AML-193 (cell line): ENCODE measurements at places on chromosomes 16 and 17.

DNA sequence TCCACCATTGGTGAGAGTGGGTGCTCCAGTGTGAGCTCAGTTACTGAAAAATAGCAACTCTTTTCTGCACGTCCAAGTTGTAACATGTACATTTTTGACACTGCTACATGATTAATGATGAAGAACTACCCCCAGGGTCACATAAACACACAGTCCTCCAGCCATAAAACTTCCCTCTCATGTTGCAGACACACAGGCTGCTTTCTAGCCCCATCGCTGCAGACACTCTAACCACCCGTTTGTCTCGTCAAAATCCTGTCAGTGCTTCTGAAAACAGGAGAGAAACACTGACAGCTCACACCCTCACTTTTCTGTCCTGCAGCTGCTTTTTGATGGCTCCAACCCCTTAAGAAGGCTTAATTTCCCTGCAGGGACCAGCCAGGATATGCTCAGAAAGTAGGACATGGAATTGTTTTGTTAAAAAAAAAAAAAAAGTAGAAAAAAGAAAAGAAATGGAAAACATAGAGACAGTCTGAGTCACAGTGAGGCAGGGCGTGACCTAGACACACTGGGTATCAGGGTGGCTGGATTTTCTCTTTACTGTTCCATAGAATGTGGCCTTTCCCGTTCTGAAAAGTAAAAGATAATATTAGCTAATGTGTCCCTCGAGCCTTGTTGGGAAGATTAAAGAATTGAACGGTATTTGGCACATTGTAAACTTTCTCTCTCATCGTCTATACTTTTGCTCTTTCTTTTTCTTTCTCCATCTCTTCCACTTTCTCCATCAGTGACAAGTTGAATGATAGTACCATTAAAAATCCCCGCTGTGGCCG is 20.7 kb upstream of the CCL5 start:
- no peak for DNase-seq

GRCh38 chr16:23934610-23935236 is 98.9 kb downstream of the PRKCB start:
- DNase-seq, result no peak

- DNase-seq, result no peak
Measured at GRCh38 chr16:6374821-6375220, 957.8 kb upstream of the RBFOX1 start.

GRCh38 chr16:19106625-19107020 is 7.1 kb upstream of the ITPRIPL2 start:
- DNase-seq, result no peak

- DNase-seq, result no peak
Measured at GRCh38 chr17:76156662-76156991, 15.6 kb upstream of the FOXJ1 start.

- no peak for DNase-seq
Measured at GRCh38 chr16:52544703-52545102, 2.2 kb downstream of the TOX3 start.

GRCh38 chr16:17358355-17358754 is 112.4 kb downstream of the XYLT1 start:
- no peak for DNase-seq

GRCh38 chr16:49542391-49542891 is 168.8 kb downstream of the C16orf78 start:
- no peak for DNase-seq

DNA sequence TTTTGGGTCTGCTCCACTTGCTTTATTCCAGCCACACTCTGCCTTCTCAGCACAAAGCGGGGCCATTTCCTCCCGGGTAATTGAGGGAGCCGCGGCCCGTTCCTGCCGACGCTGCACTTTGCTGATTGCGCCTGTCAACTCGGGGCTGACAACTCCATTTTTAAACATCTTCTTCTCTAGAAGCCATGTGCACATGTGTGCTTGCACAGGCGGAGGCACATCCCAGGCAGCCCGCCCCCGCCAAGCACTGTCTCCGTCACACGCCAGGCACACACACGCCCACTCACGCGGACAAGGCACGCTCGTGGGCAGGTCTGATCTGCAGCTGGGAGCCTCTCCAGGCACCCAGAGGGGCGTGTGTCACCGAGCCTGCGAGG is 63.2 kb downstream of the ENGASE start:
- no peak for DNase-seq
